ENCODE measurements at places on chromosomes 2 and 18.

DNA sequence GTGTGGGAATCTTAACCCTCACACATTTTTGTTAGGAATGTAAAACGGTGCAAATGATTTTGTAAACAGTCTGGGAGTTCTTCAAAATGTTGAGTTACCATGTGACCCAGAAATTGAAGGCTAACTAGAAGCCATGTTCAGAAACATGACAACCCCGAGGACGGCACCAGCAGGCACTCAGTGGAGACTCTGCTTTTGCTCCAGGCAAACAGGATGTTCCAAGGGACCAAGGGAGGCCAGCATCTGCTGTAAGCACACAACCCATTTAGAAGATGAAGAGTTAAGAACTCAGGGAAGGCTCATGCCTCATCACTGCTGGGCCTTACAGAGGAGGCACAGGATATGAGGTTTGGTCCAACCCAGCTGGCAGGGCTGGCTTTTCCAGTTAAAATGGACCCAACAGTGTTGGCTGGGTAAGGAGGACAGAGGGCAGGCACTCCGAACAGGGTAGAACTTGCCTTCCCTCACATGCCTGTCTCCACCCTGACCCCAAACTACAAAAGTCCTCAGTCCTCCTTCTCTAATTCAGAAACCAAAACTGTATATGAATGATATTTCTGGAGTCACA lies 23.6 kb downstream of the PARD6G start:
- DNase-seq, result no peak

- no peak for DNase-seq
Observed at GRCh38 chr2:198712485-198712884, 745.3 kb downstream of the SATB2 start.

- DNase-seq, result no peak
Observed at GRCh38 chr2:44883356-44883755, 58.1 kb upstream of the SIX3 start.

- no peak for DNase-seq
Observed at GRCh38 chr2:25592766-25593292, 80.5 kb downstream of the DTNB start.

- no peak for DNase-seq
Observed at GRCh38 chr2:231099918-231100317, 24.9 kb downstream of the HTR2B start.

GRCh38 chr2:140737006-140737405 lies 1393.8 kb downstream of the LRP1B start:
- DNase-seq, result no peak

GRCh38 chr18:24446453-24446852 lies 14.0 kb upstream of the HRH4 start:
- no peak for DNase-seq

- no peak for DNase-seq
Observed at GRCh38 chr2:137747509-137747908, 216.8 kb upstream of the HNMT start.

DNA sequence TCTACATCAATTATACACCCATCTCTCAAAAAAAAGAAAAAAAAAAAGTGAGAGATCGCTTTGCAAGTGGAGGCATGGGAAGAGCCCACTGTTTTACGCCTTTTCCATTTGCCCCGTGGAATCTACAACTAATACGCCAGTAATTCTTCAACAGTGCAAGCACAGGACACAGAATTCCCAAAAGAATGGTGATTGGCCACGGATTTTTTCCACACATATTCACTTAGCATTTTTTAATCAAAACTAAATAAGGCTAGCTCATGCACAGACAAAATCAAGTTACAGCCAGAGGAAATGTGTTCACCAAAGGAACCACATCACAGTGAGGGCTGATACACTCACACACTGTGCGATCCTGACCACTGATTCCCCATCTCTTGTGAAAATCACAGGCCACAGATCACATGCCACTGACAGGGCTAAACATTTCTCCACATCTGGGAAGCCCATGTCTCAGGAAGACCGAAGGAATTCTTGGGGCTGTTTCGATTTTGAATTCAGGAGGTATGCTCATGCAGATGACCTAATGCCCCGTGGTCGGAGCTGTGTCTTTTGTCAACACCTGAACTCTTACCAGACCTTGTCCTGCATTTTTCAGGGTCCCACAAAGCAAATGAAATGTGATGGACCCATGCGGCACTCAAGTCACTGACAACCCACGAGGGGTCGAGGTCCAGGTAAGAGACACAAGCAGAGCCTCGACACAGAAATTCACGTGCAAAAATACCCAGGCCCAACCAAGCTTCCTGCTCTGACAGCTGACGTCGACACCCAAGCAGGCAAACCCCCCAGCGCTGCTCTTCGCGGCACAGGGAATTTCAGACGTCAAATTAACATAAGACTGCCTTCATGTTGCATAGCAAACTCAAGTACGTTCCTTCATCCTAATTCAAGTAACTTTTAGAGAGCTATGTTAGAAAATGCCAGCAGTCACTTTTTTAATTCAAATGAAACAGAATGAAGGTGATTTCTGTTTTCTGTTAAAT lies 69.6 kb downstream of the ZNF516 start:
- no peak for DNase-seq

DNA sequence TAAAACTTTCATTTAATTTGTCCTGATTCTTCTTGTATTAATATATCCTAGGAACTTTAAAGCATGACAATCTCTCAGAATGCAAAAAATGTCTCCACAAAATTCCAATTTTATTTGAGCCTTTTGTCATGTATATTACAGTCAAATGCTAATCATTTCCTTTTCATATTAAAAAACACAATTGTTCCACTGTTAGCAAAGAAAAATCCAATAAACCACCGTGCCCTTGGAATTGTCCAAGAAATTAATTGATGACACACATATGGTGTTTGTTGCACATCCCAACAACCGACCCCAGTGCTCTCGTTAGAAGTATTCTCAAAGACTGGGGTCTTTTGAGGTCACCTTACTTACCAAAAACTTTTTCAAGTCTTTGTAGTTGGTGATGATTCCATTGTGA lies 28.1 kb downstream of the GFPT1 start:
- no peak for DNase-seq

DNA sequence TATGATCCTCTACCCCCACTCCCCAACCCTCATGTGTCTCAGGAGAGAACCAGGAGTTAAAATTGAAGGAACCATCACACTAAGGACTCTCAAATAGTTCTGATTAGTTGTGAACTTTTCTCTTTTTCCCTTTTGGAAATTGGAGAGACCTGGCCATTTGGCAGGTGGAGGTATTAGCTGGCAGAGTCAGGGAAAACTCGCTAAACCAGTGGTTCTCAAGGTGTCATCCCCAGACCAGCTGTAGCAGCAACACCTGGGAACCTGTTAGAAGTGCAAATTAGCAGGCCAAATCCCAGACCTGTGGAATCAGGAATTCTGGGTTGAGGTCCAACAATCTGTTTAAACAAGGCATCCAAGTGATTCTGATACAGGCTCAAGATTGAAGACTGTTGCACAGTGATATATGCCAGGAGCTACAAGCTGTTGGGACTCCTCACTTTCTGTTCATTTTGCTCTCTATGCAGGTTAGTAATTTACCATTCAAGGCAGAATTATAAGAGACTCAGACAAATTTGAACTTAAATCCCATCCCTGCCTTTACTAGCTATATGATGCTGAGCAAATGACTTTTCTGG lies 2.8 kb upstream of the TMEM131 start:
- DNase-seq, result no peak

DNA sequence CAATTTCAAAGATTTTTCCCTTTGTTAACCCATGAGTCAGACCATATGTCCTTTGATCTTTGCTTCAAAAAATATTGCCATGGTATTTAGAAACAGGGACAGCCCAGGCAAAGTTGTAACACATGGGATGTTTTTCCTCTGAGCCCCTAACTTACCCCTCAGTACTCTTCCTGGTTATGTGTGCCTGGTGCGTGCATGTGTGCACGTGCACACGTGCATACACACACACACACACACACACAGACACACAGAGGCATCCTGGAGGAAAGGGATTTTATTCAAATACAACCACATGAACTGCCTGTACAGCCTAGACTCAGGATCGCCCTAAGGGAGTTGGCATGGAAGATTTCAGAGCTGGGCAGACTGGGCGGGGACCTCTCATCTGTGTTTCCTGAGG lies 5.1 kb downstream of the AFF3 start:
- DNase-seq, result no peak

DNA sequence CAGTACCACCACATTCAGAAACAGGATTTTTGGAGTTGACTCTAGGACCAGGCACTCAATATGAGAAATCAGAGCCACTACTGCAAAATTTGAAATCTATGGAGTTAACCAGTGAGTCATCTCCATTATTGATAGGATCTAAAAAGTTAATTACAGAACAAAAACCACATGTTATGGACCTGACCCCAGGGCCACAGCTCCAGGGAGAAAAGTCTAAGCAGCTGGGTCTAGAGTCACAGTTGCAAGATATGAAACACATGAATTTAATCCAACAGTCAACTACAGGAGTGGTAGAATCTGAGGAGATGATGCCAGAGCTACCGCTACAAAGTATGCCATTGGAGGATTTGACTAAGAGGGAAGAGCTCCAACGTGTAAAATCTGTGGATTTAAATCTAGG lies 13.4 kb upstream of the ZNF512 start:
- no peak for DNase-seq

Data from stimulated activated CD4-positive, alpha-beta T cell treated with anti-CD3 and anti-CD28 coated beads, Interleukin-1b, Interleukin-23, amount 100 ng/mL, for 1 hour (primary cell).